WTC11 (cell line): ENCODE measurements at places on chromosomes 6 and 20.

GRCh38 chr6:44869321-44869897, 458.7 kb upstream of the RUNX2 start:
- DNase-seq = no peak

- DNase-seq = no peak
These were observed 32.8 kb downstream of the KIAA1755 start for GRCh38 chr20:38227420-38228360.

- no peak for DNase-seq
These were observed 28.0 kb downstream of the PEX3 start for GRCh38 chr6:143478479-143479062.

- DNase-seq = no peak
These were observed 210.8 kb downstream of the TBC1D7 start for GRCh38 chr6:13117570-13117969.

GRCh38 chr6:124056407-124057334, 253.0 kb downstream of the NKAIN2 start:
- no peak for DNase-seq

- no peak for DNase-seq
These were observed 48.4 kb upstream of the ZNF337 start for GRCh38 chr20:25745100-25745499.

GRCh38 chr6:71531006-71531405, 242.4 kb downstream of the OGFRL1 start:
- no peak for DNase-seq
